ENCODE measurements at places on chromosomes 1 and 21.

- DNase-seq: no peak
Measured at GRCh38 chr1:31904339-31905092, 33.7 kb downstream of the PTP4A2 start.

DNA sequence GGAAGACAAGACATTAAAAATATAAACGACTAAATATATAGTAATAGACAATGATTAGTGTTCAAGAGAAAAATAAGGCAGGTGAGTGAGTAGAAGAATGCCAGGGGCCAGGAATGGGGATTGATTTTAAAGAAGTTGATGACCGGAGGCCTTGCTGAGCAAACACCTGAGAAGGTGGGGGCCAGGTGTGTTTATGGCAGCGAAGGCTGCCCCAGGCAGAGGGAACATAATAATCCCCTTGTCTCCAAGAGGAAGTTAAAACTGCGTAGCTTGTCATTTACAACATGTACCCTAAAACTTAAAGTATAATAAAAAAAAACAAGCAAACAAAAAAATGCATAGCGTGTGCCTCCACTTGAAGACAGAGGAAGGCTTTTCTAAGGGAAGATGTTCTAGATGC lies 220.3 kb downstream of the URB2 start:
- no peak for DNase-seq

DNA sequence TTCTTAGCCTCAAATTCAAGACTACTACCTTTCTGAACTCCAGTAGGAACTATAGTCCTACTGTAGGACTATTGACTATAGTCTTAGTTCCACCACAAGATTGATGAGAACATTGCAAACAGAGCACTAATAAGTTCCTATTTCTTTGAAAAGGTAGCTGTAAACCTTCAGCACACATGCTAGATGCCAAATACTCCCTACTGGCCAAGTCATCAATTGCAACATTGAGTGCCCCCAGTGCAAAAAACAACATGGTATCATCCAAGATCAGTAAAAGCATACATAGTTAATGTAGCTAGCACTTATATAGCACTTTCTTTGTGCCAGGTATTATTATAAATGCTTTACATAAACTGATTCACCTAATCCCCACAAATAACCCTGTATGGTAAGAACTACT lies 99.8 kb downstream of the MRPL39 start:
- DNase-seq: peak; percentile 2

DNA sequence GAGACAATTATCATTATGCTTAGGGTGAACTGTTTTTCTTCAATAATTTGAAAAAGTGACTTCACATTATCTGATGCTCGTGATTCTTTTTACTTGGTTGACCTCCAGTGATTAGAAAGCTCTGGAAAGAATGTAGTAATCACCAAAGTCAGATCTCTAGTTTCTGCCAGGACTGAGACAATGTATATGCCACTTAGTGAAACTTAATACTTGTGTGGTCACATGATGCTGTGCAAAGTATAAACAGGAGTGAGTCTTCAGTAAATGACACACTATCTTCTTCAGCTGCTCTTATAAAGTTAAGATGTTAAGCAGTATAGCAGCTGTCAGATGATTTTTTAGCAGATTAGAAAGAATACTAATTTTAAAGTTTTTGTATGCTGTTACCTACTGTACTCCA lies 17.2 kb downstream of the VCAM1 start:
- no peak for DNase-seq

DNA sequence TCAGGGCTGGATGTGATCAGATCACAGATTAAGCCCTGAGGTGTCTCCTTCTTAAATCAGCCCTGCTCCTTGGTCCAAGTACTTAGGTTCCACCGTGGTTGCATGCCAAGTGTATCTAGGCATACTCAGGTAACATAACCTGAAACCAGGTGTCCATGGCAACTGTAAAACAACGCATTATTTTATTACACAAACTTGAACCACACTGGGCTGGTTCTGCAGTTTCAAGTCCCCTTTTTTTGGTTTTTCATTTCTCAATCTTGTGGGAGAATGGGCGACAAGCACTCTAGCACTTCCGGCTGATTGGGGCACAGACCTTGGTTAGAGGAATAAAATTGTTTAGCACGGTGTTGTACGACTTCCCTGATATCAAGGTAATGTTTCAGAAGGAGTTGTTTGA lies 65.2 kb downstream of the GBP6 start:
- no peak for DNase-seq

- no peak for DNase-seq
Measured at GRCh38 chr1:235941876-235942624, 75.3 kb upstream of the LYST start.

- DNase-seq: no peak
Measured at GRCh38 chr1:31900790-31901189, 37.4 kb downstream of the PTP4A2 start.

GRCh38 chr1:183676586-183677189 lies 23.6 kb upstream of the APOBEC4 start:
- peak; percentile 43 for DNase-seq

DNA sequence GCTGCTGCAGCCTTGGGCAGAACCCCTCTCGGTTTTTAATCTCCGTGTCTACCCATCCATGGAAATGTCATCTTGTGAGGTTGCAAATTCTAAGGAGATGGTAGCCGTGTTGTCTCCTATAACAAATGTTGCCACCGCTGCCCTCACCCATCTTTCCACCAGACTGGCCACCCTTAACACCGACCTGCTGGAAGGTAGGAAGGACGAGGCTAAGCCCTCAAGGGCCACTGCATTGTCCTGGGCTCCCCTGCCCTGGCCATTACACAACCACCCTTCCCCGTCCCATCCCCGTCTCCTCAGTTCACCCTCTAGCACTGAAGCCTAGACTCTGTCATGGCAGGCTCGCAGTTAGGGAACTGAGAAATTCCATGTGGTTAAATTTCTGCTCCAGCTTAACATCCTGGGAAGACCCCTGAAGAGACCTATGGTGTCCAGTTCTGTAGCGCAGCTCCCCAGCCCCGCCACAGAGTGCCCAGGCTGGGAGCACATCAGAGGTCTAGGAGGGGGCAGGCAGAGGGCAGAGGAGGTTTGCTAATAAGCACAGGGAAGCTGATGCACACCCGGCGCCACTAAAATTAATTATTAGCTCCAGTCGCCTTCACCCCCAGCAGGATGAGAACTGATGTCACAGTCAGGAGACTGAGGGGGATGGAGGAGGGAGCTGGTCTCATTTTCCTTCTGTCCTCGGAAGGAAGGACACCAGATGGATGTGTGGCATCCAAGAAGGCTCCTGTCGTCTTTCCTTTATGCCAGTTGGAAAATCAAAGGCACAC lies 38.3 kb downstream of the STUM start:
- DNase-seq: no peak

DNA sequence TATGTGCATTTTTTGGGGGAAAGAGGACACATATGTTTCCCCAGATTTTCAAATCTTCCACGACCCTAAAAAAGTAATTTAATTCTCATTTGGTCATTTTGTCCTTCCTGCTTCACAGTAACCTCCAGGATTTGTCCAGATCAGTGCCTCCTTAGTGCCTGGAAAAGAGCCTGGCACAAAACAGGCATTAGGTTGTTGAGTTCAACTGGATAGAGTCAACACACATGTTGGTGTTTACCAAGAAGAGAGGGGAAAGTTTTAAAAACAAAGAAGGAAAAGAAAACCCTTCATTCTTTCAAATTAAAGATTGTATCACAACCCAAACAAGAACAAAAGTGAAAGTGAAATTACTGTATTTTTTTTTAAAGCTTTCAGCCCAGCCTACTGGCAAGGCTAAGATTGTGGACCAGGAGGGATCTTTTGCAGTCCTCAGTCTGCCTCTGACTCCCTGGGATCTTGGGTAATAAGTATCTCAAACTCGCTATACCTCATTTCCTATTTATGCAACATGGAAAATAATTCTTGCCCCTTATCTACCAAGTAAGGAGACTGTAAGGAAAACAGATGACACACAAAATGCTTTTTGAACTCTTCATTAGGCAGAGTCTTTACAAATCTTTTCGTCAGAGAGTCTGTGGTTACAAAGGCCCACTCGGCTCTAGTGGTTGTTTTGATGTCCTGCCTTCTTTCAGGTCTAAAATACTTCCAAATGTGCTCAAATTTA lies 57.8 kb downstream of the ZNF281 start:
- no peak for DNase-seq

- DNase-seq: no peak
Measured at GRCh38 chr1:107138166-107138565, 2.7 kb upstream of the NTNG1 start.

GRCh38 chr1:8083739-8084484 lies 57.8 kb upstream of the ERRFI1 start:
- no peak for DNase-seq

- DNase-seq: no peak
Measured at GRCh38 chr1:116856312-116856711, 53.4 kb upstream of the PTGFRN start.

DNA sequence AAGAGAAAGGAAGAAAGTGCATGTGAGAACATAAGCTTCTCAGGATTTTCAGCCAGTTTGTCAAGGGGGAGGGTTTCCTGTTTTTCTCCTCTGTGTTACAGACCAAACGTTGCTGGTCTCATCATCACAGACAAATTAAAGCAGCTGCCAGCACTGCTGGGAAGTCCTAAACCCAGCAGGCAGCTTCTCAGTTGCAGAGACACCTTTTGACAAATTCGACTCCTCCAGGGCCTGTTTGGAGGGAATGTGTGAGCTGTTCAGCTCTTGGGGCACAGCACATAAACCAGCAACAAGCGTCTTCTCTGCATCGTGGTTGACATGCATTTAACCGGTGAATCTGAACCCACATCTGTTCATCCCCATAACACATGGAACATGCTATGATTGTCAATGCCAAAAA lies 454.6 kb upstream of the RUNX1 start:
- DNase-seq: no peak

DNA sequence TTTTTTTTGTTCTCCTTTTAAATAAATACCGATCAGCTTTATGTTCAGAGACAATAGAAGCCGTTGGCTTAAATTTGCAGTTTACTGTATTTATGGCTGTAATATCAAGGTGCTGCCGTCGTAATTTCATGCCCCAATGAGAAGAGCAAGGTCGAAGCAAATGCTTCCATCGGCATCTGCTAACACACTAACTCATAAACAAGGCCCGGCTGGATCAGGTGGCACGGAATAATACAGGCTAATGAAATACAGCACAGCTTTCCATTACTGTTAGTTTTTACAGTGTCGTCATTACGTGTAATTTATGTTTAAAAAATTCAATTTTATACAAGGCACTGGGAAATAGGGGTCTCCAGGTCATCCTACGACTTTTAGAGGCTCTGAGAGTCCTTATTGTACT lies 119.0 kb downstream of the PEX14 start:
- DNase-seq: no peak

GRCh38 chr1:59689730-59690129 lies 125.0 kb upstream of the HOOK1 start:
- DNase-seq: no peak

DNA sequence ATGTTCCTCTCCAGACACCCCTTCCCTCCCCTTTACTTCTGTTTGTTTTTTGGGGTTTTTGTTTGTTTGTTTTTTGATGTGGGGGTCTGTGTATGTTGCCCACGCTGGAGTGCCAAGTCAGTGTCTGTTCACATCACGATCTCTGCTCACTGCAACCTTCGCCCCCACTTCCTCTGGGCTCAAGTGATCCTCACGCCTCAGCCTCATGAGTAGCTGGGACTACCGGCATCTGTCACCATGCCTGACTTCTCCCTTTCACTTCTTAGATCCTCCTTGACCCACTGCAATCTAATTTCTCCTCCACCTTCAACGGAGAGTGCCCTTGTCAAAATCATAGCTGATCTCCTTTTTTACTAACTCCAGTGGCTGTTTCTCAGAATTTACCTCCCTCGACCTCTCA lies 100.7 kb upstream of the KIF26B start:
- DNase-seq: no peak

DNA sequence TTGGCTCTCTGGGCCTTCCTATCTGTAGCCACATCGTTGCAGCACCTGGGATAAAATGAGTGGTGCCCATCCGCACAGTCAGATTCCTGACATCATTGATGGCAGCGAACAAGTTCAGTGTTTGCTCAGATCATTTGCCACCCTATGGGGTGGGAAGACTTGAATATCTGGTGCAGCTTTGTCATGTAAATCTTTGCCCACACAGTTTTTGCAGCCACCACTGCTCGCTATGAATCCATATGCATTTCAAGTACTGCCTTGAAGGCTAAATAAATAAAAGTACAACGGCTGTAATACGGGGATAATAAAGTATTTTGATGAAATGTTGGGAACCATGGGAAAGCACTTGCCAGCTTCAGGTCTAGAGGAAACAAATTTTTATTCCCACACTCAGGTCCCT lies 56.3 kb upstream of the COA6 start:
- no peak for DNase-seq

GRCh38 chr1:61626816-61627215 lies 98.1 kb downstream of the TM2D1 start:
- DNase-seq: no peak

DNA sequence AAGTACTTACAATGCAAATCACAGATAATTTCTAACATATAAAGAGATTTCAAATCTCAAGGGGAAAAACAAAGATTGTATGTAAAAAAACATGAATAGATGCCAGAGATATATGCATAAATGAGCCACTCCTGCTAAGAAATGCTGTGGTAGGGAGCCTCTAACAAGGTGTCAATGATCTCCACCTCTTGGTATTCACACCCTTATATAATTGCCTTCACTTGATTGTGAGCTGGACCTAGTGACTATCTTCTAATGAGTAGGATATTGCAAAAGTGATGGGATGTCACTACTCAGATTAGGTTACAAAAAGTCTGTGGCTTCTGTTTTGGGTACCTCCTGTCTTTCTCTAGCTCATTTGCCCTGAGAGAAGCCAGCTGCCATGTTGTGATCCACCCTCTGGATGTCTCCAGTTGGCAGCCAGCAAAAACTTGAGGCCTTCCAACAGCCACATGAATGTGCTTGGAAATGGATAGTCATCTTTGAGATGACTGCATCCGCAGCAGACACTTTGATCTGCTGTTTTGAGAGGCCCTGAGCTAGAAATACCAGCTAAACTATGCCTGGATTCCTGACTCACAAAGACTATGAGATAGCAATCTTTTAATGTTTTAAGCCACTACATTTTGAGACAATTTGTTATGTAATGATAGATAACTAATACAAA lies 196.1 kb upstream of the FGGY start:
- no peak for DNase-seq

DNA sequence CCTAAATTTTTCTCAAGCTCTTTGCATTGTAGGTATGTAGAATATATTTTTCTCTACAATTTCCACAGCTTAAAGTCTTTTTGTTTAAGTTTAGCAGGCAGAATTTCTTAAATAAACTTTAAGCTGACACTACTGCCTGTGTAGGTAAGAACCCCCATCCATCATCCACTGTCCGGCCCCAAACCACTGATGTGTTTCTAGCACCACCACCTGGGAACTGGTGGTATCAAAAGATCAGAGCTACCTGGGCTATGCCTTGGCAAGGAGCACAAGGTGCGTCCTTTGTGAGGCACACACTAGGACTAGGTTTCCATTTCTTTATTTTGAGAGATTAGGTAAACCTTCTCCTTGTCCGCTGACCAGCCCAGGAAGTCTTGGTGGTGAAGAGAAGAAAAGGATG lies 10.5 kb upstream of the LELP1 start:
- DNase-seq: peak; percentile 12
